GM23338 (cell line): ENCODE measurements at places on chromosomes 3 and 15. TPM values are rescaled to one million over a fixed set of nuclear protein-coding genes. Genes with fewer than 3 reads are reported as not detected.
A peak's percentile ranks its signal among the peaks of the same experiment; 100 is the strongest.

The CEP63 gene
- 15.1 and 17.2 TPM in 2 replicates for total RNA-seq

The SH2D7 gene
- total RNA-seq, result not detected in 2 replicates

The ISLR gene
- total RNA-seq, result 1.6 TPM in 1 of 2 replicates, not detected in the other

The KLHL40 gene
- total RNA-seq, result not detected in 2 replicates

The THBS1 gene
- total RNA-seq, result 81.3 and 81.9 TPM in 2 replicates

The SEC22A gene
- total RNA-seq, result 24.1 and 26.7 TPM in 2 replicates

The C3orf85 gene
- not detected in 2 replicates for total RNA-seq

The NR1I2 gene
- 3.9 and 4.4 TPM in 2 replicates for total RNA-seq

The CCDC54 gene
- not detected in 2 replicates for total RNA-seq

GRCh38 chr15:66594836-66595235, 29.0 kb upstream of the LCTL start:
- no peaks in the 10 kb centered on the region for H3K4me1 ChIP-seq
- no peak for DNase-seq
- H3K36me3 ChIP-seq, result no peaks in the 10 kb centered on the region
- H3K27ac ChIP-seq, result no peak overlapping the region

GRCh38 chr3:128294999-128295468, 141.8 kb downstream of the EEFSEC start:
- DNase-seq, result no peak
- no peak overlapping the region for H3K27ac ChIP-seq
- H3K4me1 ChIP-seq, result no peaks in the 10 kb centered on the region
- H3K27me3 ChIP-seq, result no peaks in the 10 kb centered on the region
- H3K36me3 ChIP-seq, result no peaks in the 10 kb centered on the region

- H3K4me3 ChIP-seq, result peak overlapping the region; percentile 14
- no peak overlapping the region; the same call in 1 of the 2 replicates for H3K27ac ChIP-seq
- peak; percentile 67 for DNase-seq
- H3K36me3 ChIP-seq, result no peaks in the 10 kb centered on the region
- no peaks in the 10 kb centered on the region for H3K27me3 ChIP-seq
- peaks cover 28% of the 10 kb centered on the region for H3K4me1 ChIP-seq
Observed at GRCh38 chr15:55694652-55695150, 48.3 kb downstream of the PRTG start.

DNA sequence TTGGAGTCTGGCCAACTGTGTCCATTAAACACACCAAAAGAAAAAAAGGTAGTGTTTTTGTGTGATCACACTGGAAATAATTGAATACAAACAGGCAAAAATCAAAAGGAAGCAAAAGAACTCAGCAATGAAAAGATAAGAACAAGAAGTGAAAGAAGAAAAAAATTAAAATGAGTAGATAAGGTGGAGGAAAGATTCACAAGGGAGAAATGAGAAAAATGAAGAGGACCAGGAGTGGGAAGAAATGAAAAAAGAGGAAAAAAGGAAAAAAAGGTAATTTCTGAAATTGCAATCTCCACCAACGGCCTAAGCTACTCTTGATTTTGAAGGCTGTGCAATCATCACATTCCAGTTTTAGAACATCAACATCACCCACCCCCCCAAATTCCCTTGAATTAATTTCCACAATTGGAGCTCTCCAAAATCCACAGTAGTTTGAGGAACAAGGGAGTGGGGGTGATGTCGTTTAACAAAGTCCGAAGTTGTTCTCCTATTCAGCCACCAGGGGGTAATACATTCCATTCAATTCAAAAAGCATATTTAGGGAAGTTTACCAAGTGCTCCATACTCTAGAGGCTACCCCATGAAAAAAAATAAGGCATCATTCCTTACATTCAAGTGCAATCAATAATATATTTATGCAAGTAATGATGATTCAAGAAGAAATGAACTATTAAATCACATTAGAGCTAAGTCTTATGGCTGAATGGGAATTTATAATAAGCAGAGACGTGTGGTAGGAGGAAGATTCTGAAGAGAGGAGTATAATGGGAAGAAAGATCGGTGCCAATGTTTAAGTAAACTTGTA, 37.4 kb downstream of the ZNF860 start:
- H3K4me1 ChIP-seq, result no peaks in the 10 kb centered on the region
- H3K27ac ChIP-seq, result no peak overlapping the region
- no peaks in the 10 kb centered on the region for H3K27me3 ChIP-seq
- DNase-seq, result peak; percentile 77
- no peak overlapping the region for H3K4me3 ChIP-seq

- DNase-seq, result peak; percentile 66
- peak overlapping the region; percentile 78 for H3K4me3 ChIP-seq
- peaks cover 23% of the 10 kb centered on the region for H3K27me3 ChIP-seq
- peak overlapping the region; percentile 98; the same call in 1 of the 2 replicates for H3K27ac ChIP-seq
- H3K4me1 ChIP-seq, result peaks cover 45% of the 10 kb centered on the region
Observed at GRCh38 chr3:194137506-194138474, 1.8 kb downstream of the HES1 start.

- no peaks in the 10 kb centered on the region for H3K36me3 ChIP-seq
- no peaks in the 10 kb centered on the region for H3K4me1 ChIP-seq
- no peak overlapping the region for H3K4me3 ChIP-seq
- DNase-seq, result peak; percentile 82
- H3K27me3 ChIP-seq, result no peaks in the 10 kb centered on the region
Observed at GRCh38 chr3:102471001-102471400, 36.2 kb downstream of the ZPLD1 start.

DNA sequence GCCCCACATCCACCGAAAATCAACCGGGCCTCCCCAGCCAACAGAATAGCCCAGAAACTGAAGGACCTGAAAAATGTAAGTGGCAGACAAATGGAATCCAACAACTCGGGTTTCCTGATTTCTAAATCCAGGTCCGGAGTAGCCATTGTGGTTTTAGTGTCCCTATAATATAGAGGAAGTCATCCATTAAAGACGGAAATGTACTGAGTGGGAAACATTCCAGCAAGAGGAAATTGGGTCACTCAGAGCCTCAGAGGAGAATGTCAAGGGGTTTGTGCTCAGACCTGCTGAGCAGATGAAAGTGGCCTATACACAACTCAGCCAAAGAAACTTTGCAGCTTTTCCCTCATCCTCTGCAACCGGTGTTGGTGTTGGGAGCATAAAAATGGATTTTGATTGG, 366.7 kb downstream of the ERC2 start:
- H3K4me3 ChIP-seq, result no peak overlapping the region
- no peaks in the 10 kb centered on the region for H3K36me3 ChIP-seq
- no peaks in the 10 kb centered on the region for H3K27me3 ChIP-seq
- H3K4me1 ChIP-seq, result peaks cover 7% of the 10 kb centered on the region; the same call in 1 of the 2 replicates

GRCh38 chr3:36895496-36896409, 49.1 kb downstream of the TRANK1 start:
- H3K4me3 ChIP-seq, result no peak overlapping the region
- no peaks in the 10 kb centered on the region for H3K27me3 ChIP-seq
- DNase-seq, result no peak
- H3K4me1 ChIP-seq, result peaks cover 5% of the 10 kb centered on the region
- no peak overlapping the region for H3K27ac ChIP-seq

DNA sequence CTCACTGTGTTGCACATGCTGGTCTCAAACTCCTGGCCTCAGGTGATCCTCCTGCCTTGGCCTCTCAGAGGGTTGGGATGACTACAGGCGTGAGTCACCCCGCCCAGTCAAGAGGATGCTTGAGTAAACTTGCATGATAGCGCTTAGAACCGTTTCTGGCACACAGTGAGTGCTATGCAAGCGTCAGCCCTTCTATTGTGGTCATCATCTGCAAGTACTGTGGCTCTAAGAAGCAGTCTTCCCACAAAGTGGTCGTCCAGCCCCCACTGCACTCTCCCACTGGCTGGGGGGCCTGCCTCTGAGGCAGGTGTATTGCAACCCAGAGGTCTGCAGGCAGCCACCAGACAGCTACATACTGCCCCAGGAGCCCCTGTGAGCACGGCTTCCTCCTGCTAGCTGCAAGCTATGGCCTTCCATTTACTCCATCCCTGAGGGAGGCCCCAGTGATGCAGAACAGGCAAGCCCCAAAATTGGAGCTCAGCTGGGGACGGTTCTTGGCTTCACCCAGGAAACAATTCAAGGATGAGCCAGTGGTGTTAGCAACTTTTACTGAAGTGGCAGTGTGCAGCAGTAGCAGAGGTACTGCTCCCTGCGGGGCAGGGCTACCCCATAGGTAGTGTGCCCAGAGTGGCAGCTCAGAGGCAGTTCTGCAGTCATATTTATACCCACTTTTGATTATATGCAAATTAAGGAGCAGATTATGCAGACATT, 95.4 kb downstream of the LSM3 start:
- H3K4me3 ChIP-seq, result no peak overlapping the region
- no peak for DNase-seq
- H3K36me3 ChIP-seq, result no peaks in the 10 kb centered on the region
- no peaks in the 10 kb centered on the region for H3K27me3 ChIP-seq

- H3K27ac ChIP-seq, result no peak overlapping the region
- H3K4me3 ChIP-seq, result no peak overlapping the region
- peak; percentile 36 for DNase-seq
- H3K27me3 ChIP-seq, result no peaks in the 10 kb centered on the region
- peaks cover 11% of the 10 kb centered on the region; the same call in 1 of the 2 replicates for H3K4me1 ChIP-seq
Observed at GRCh38 chr15:79680720-79681119, 216.1 kb downstream of the MTHFS start.

DNA sequence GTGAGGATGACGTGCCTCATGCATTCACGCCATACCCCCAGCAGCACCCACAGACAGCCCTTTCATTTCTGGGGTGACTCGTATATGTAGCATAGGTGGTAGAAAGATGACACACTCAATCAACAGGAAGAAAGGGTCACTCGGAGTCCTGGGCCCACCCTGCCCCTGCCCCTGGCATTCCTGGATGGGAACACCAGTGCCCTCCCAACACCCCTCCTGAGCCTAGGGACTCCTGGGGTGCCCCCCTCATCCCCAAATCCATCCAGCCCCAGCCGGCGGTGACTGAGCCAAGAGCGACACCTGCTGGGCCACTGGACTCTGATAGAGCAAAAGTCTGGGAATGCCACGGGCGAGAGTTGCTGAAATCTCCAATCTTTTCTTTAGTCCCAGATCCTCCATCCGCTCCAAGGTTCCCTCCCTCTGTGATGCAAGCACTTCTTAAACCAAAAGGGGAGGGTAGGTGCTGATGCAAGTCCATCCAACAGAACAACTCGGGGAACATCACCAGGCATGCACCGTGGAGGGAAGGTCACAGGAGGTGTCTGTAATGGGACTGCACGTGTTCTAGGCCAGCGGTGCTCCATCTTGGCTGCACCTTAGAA, 31.1 kb downstream of the ACAN start:
- peak; percentile 91 for DNase-seq
- no peak overlapping the region for H3K4me3 ChIP-seq
- no peaks in the 10 kb centered on the region for H3K27me3 ChIP-seq
- H3K27ac ChIP-seq, result no peak overlapping the region
- peaks cover 6% of the 10 kb centered on the region; the same call in 1 of the 2 replicates for H3K4me1 ChIP-seq

DNA sequence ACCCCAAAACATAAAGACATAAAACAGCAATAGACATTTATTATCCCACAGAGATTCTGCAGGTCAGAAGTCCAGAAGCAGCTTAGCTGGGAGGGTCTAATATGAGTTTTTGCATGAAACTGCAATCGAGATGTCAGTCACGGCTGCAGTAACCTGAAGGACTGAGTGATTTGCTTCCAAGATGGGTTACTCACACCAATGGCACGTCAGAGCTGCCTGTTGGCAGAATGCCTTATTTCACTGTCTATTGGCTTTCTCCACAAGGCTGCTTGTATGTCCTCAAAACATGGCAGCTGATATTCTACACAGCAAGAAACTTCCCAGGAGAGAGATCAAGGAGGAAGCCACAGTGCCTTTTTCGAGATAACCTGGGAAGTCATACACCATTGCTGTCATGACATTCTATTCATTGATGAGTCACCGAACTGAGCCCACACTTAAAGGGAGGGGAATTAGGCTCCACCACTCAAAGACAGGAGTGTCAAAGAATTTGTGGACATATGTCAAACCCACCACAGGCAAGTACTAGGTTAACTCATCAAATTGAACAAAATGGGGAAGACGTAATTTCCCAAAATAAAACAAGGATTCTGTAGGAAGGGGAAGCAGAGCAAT, 122.2 kb downstream of the SYNPR start:
- H3K4me1 ChIP-seq, result no peaks in the 10 kb centered on the region
- H3K36me3 ChIP-seq, result no peaks in the 10 kb centered on the region
- no peak for DNase-seq
- H3K4me3 ChIP-seq, result no peak overlapping the region

DNA sequence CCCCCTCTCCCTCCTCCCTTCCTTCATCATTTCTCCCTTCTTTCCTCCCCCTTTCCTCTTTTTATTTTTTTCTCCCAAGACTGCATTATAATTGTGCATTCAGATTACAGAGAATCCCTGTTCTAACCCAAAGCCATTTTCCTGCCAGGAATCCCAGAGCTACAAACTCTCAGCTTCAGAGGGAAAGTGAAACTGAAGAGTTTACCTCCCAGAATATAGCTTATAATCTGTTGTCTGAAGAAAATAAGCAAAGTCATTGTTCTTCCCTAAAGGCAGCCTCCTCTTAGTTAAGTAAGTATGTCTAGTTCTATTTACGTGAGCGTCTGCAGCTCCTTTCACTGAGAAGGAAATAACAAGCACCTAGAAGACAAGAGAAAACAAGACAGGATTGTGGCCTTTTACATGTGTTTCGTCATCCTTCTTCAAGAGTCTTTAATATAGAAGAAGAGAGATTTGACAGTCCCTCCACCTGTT, 97.2 kb downstream of the CHST2 start:
- H3K27me3 ChIP-seq, result no peaks in the 10 kb centered on the region
- no peaks in the 10 kb centered on the region for H3K36me3 ChIP-seq
- no peak overlapping the region for H3K27ac ChIP-seq
- H3K4me3 ChIP-seq, result no peak overlapping the region
- DNase-seq, result no peak

GRCh38 chr3:36505393-36505792, 125.1 kb downstream of the STAC start:
- H3K27me3 ChIP-seq, result no peaks in the 10 kb centered on the region
- H3K4me1 ChIP-seq, result no peaks in the 10 kb centered on the region
- no peak for DNase-seq
- H3K4me3 ChIP-seq, result no peak overlapping the region
- H3K27ac ChIP-seq, result no peak overlapping the region

GRCh38 chr3:162213196-162213595, 716.6 kb downstream of the OTOL1 start:
- H3K36me3 ChIP-seq, result no peaks in the 10 kb centered on the region
- H3K4me1 ChIP-seq, result no peaks in the 10 kb centered on the region
- no peak for DNase-seq
- H3K4me3 ChIP-seq, result no peak overlapping the region
- H3K27me3 ChIP-seq, result no peaks in the 10 kb centered on the region

DNA sequence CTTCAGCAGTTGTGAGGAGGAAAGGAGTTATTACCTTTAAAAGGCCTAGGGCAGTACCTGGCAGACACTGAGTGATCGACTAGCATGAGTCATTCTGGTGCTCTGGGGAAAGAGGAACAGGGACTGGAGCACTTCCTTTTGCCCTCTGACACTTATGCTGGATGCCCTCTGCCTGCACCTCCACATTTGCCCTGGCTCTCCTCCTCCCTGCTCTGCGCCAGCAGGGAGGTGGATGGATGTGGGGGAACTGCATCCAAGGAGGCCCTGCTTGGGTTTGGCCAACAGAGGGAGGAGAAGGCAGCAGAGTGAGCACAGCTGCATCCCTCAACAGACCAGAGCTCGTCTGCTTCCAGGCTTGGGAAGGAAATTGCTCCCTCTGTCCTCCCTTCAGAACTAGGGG, 75.0 kb downstream of the SEMA5B start:
- H3K27me3 ChIP-seq, result no peaks in the 10 kb centered on the region
- H3K36me3 ChIP-seq, result no peaks in the 10 kb centered on the region
- peak; percentile 45 for DNase-seq
- no peak overlapping the region for H3K27ac ChIP-seq
- peaks cover 26% of the 10 kb centered on the region for H3K4me1 ChIP-seq

GRCh38 chr3:108099679-108100428, 9.0 kb upstream of the CD47 start:
- no peak for DNase-seq
- H3K4me3 ChIP-seq, result no peak overlapping the region
- H3K36me3 ChIP-seq, result no peaks in the 10 kb centered on the region
- no peak overlapping the region for H3K27ac ChIP-seq
- no peaks in the 10 kb centered on the region for H3K4me1 ChIP-seq
- no peaks in the 10 kb centered on the region for H3K27me3 ChIP-seq
